Right renal pelvis (tissue), 4 donors: ENCODE measurements at places on chromosomes 16 and 17. TPM values are rescaled to one million over a fixed set of nuclear protein-coding genes. Genes with fewer than 3 reads are reported as not detected.

GRCh38 chr16:60605176-60605575 is 1431.1 kb downstream of the CDH8 start:
- no peak for DNase-seq

DNA sequence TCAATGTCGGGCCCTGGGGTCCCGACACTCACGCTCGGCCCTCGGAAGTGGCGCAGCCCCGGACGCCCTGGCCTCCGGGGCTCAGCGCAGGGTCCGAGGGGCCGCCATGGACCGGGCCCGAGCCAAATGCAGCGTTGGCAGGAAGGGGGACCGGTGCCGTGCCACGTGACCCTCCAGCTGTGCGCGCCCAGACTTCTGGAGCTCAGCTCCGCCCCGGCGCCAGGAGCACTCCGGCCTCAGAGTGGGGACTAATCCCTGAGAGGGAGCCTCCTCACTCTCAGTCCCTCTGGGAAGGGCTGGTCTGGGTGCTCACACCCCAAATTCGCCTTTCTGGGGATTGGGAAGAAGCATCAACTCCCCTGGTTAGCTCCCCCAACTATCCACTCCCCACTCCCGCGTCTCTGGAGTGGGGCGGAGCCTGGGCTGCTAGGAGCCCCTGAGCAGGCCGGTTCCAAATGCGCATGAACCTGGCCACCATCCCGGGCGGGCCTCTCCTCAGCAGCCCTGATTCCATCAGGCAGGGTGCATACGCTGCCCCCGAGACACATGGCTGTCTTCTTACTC is at the start of gene B3GNT9:
B3GNT9 (minus strand) TSS at position 166 of the 564 bp plus-strand sequence. CDS start 513 bp downstream, outside the sequence.
- no peak for DNase-seq

- DNase-seq: no peak
These were observed 152.3 kb downstream of the PCTP start for GRCh38 chr17:55903028-55903690.

The HOXB8 gene
- polyA plus RNA-seq: 48.1 TPM

DNA sequence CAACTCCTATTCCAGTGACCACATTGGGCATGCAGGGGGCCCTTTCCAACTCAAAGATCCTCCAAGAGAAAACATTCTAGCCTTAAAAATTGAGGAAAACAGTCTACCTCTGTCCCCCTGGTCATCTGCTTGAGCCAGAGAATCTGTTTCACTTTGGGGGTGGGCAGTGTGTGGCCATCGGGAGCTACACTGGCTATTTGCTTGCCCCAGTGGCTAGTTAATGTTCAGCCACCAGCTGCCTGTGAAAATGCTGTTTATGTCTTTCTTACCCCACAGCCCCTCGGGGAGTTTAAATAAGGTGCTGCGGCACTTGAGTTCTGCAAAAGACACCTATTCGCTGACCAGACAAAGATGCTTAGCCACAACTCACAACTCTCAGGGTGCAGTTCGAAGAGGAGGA is 43.4 kb downstream of the GNAO1 start:
- no peak for DNase-seq

DNA sequence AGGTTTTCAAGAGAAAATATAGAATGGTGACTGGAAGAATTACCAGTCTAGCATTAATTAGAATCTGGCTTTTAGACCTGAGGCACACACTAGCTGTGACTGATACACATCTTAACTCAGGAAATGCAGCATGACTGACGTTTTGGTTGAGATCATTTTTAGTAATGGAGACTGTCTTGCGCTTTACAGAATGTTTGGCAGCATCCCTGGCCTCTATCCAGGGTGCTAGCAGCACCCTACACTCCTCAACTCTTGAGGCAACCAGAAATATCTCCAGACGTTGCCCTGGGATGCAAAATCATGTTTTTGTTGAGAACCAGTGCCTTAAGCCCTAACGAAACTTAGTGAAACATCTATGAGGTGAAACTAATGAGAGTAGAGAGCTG is 109.0 kb downstream of the HS3ST3A1 start:
- no peak for DNase-seq

The PNPO gene
- polyA plus RNA-seq: 22.1 TPM

The TSC2 gene
- polyA plus RNA-seq: 147 TPM

The IL34 gene
- 1.7 TPM for polyA plus RNA-seq

GRCh38 chr16:3837851-3838586 is 42.5 kb downstream of the CREBBP start:
- no peak for DNase-seq

GRCh38 chr17:80660527-80661198 is 116.0 kb downstream of the RPTOR start:
- DNase-seq: no peak

DNA sequence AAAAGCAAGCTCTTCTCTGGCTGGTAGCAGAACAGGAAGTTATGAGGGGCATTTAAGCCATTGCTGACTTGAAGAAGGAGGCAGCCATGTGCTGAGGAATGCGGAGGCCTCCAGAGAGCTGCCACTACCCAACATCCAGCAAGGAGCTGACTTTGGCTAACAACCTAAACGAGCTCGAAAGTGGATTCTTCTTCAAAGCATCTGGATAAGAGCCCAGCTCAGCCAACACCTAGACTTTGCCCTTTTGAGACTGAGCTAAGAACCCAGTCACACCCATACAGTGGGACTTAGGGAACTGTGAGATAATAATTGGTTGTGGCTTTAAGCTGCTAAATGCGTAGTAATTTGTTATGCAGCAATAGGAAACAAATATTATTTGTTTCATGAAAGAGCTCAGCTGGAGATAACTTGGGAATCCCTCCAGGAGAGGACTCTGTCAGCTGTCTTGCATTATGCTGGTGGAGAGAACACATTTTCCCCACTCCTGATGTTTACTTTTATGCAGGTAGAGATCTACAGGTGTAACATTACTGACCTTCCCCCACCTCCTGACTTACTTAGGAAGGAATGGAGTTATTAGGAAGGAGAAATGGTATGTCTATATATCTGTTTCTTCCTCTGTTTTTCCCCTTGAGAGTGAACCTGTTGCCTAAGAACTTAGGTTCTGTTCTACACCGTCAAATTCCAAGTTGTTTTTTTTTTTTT is 52.7 kb upstream of the ZNF629 start:
- DNase-seq: no peak

GRCh38 chr17:21039839-21040575 is 2.8 kb downstream of the USP22 start:
- no peak for DNase-seq

DNA sequence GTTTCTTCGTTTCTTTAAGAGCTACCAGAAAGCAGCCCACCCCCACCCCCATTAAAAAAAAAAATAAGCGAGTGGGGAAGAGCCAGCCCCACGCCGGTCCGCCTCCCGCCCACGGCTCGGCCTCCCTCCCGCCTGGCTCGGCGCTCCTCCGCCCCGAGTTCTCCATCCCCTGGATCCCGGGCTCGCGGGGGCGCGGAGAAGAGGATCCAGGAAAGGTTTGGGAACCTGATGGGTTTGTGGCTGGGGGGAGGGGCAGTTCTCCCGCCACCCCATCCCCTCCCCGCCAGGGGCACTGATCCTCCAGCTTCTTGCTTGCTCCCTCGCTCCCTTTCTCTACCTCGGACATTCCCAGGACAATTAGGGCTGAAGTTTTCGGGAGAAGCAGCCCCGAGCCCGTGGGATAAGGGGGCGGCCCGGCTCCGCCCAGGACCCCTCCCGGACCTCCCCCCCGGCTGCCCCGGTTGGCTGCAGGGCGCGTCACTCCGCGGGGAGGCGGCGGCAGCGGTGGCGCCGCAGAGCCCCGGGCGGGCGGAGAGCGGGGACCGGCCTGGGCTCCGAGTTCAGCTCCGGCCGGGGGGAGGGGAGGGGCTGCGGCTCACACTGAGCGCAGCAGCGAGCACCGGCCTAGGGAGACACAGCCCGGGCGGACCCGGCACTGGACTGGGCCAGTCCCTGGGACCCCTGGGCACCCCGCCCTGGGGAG is 1.0 kb upstream of the SALL1 start:
- DNase-seq: no peak

- no peak for DNase-seq
These were observed 20.4 kb upstream of the PHB1 start for GRCh38 chr17:49434821-49435670.
